ENCODE measurements at places on chromosomes 2 and 18.

DNA sequence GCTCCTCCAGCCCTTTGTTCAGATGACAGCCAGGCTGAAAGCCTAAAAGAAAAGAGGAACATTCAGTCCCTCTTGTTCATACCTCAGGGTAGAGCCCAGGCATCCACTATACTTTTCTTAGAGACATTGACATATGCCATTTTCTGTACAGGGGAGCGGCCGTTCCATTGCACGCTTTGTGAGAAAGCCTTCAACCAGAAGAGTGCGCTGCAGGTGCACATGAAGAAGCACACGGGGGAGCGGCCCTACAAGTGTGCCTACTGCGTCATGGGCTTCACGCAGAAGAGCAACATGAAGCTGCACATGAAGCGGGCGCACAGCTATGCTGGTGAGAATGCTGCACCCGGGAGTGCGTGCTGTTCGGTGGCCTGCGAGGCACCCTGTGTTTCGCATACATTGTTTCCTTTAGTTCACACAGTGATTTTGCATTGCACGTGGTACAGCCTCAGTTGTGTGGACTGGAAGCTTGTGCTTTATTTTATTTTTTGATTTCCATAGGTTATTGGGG is 138.2 kb downstream of the ZNF236 start:
- peak; percentile 52 for DNase-seq

- no peak for DNase-seq
Observed at GRCh38 chr18:13269521-13270011, 51.0 kb downstream of the LDLRAD4 start.

- no peak for DNase-seq
Observed at GRCh38 chr2:52000151-52000855, 968.4 kb upstream of the NRXN1 start.

DNA sequence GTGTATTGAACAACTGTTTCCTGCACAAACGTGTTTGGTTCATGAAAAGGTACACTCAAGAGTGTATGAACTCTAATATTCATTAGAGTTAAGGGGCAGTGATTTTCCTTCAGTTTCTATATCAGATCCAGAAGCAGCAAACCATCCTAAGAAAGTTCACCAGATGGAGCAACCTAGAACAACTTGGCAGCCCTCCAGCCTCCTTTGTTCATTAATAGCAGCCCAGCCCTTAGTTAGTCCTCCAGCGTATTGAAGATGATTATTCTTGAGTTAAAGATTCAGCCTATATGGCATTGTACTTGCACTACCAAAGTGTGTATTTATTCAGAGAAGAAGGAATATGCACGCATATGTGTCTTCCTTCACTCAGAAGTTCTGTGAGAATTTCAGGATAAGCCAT is 365.5 kb downstream of the SETBP1 start:
- no peak for DNase-seq

DNA sequence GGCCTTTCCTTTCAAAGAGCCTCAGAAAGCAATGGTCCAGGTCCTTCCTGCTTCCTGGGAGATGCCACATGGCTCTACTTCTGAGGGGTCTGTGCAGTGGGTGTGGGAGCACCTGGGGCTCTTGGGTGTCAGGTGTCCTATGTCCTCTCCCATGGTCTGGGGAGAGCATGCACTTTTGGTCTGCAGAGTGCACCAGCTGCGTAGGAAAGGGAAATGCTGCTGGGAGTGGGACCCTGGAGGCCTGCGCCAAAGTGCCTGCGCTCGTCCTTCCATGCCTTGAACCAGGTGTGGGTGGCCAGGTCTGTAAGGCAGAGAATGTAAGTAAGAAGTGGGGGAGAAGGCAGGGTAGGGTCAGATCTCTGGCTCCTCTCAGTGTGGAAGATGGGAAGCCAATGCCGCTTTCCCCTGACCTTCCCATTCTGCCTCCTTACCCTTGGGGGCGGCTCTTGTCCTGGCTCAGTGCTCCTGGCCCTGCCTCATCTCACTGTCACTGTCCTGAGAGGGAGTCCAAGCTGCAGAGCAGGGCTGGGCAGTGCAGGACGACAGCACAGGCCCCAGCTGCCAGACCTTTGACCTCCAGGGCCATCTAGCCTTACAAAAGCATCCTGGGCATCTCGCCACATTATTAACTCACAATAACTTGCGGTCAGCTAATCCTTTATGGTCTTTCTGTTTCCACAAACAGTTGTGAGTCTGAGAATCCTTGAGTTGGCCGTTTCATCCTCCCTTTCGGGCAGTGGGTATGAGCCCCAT is 6.6 kb upstream of the PROM2 start:
- DNase-seq, result no peak

DNA sequence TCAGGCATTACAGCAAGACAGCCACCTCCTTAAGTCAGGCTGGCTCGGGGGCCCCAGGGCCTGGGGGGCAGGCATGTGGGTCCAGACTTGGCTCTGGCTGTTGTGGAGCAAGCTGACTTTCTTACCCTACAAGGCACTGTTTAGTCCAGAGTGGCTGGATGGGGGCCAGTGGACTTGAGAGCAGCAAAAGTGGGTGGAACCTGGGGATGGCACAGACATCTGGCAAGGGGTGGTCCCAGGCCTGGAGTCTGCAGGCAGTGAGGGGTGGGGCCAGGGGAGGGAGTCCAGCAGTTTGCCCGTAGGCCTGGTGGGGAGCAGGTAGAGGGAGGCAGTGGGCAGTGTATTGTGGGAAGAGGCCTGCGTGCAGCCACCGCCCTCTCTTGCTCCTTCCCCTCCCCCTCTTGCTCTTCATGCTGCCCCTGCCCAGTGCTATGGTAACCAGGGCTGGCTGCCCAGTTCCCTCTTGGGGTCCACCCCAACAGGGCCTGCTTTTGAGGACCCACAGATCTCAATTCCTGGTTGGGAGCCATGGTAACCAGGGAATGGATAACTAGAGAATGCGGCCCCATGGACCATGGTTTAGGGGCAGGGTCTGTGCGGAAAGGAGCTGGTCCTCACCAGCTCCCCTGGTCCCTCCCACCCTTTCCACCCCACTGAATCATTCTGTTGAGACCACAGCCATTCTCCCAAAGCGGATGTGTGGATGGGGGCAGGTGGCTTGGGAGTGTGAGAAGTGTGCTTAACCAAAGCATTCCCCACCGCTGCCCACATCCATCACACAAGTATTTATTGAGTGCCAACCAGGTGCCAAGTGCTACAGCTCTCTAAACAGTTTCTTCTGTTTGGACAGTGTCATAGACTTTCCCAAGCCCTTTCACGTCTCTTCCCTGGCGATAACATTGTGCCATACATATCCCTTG is 19.3 kb downstream of the SPEG start:
- DNase-seq, result peak; percentile 34

DNA sequence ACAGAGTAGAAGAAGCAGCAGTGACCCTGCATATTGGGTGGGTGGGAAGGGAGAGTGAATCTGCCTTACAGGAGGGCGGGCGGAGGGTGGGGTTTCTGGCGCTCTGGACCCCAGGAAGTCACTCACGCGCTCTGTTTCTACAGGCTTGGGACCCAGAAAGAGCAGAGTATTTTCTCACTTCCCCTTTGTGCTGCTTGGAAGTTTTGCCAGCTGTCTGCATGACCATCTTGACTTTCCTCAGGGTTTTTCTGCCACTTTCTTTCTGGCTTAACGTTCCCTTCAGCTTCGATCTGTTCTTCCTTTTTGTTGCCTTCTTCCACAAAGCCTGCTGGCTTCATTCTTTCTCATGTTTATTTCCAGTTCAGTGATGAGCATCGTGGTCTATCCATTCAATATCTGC is 383.1 kb downstream of the GALR1 start:
- DNase-seq, result no peak

GRCh38 chr2:226798422-226799210 is 1.0 kb downstream of the IRS1 start:
- DNase-seq, result peak; percentile 66

GRCh38 chr2:209629597-209629996 is 142.0 kb upstream of the UNC80 start:
- DNase-seq, result no peak

DNA sequence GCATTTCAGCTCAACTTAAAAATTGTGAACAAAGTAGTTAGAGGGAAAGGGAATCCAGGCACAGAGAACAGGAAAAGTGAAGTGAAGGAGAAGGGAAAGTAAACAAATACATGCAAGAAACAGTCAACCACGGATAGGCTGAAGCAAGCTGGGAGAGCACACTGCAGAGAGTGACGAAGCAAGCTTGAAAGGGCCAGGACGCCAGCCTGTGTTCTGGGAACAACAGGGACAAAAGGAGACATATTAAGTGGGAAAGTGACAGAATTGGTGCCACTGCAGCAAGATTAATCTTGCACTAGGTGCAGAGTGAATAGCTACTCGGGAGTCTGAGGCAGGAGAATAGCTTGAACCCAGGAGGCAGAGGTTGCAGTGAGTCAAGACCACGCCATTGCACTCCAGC is 197.3 kb downstream of the SOX11 start:
- peak; percentile 16 for DNase-seq

DNA sequence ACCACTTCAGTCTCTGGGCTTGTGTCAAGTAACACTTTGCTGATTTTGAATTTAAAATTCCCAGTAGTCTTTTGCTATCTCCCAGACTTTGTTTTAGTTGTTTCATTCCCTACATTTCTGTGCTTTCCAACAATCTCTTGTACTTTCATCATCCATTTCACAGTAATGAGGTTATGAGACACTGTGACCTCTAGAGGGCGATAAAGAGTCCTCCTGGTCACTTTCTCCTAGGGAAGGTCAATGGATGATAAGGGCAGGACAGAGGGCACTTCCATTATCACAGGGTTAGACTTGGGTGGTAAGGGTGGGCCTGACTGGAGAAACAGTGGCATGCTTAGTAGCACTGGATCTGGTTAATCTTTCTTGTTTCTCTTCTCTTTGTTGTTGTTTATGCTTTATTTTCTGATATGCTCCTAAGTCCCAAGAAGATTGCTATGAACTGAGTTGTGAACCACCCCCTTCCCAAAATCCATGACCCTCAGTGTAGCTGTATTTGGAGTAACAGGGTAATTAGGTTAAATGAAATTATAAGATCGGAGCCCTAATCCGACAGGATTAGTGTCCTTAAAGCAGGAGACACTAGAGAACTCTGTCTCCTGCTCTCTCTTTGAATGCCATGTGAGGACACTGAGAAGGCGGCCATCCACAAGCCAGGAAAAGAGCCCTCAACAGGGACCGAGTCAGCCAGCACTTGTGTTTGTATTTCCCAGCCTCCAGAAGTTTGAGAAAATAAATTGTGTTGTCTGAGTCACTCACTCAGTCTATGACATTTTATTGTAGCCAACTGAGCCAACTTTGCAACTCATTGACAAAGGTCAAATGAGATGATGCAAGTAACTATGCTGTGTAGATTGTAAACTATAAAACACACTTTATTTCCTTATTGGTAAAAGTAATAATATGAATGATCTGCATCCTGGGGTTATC is 779.2 kb downstream of the CNTNAP5 start:
- DNase-seq, result peak; percentile 71

DNA sequence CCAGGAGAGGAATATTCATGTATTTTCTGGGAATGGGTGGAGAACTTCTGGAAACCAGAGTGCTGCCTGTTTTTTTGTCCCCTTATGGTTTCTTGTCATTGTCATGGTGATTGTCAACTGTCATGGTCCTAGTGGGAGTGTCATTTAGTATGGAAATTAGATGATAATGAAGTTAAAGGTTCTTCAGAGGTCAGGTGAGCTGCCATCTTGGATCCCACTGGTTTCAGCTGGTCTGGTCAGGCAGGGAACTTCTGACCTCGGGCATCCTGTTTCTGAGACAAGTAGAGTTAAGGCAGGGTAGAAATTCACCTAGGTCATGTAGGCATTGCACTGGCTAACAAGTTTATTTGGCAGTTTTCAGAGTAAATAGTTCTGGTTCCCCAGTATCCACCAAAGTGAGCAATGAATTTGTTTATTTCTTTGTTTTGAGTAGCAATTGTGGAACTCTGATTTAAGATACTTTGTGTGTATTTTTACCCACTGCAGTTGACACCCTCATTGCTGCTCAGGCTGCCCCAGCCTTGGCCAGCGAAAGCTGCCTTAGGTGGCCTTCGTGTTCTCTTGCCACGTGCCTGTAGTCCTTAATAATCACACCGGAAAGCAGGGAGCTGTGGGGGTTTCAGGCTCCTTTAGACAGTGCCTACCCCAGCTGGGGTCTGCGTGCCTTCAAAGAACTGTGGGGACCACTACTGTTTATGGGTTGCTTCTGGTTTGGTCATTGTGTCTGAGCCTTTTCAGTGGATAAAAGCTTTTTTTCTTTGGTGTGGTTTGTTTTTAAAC is 48.7 kb downstream of the NCK2 start:
- DNase-seq, result no peak

DNA sequence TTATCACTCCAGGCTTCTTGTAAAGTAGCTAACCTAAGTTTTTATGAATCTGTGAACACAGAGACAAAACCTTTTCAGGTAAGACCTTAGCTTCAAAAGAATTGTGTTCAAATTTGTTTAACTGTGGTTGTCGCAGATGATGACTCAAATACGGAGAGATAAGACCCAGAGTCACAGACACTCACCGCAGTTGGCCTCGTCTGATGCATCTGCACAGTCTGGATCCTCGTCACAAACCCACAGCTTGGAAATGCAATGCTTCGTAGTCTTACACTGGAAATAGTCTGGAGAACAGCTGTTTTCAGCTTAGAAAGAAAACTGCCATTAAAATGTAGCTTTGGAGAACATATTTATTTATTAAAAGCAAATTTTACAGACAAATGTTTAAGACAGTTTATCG is 1662.1 kb upstream of the NXPH2 start:
- no peak for DNase-seq

DNA sequence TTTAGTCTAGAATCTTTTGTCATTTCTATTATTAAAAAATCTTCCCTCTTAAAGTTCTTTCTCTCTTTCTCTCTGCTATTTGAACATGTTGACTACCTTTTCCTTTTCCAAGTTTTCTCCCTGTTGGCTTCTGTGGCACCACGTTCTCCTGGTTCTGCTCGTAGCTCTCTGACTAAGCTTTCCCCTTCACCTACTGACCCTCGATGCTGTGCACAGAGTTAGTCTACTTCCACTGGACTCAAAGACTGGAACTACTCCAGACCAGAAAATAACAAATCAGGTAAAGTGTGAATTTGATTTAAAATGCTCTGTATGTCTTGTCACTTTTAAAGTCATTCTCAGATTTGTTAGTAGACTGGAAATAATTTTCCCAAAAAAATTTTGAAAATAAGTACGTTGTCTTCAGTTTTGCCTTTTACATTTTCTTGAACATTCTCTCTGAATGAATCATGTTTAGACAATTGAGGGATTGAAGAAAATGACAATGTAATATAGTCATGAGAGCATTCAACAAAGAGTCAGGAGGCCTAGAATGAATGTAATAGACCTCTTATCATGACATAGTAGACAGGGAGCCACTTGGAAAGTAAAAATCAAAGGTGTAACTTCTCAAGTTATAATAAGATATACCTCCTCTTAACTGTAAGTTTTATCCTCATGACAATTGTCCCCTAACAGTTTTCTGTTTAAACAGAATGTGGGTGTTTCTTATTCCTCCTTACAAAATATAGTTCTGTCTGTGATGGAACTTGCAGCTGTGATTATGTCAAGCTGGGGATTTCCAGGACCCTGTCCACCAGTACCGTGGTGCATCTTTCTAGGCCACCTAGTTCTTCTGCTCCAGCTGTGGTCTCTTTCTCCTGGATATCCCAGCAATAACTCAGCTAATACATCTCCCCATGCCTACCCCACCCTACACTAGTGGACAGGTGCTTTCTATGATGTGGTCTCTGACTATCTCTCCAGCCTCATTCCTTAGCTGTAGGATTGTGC is 25.5 kb downstream of the ITPRID2 start:
- no peak for DNase-seq
